ENCODE measurements at places on chromosomes 12 and 14.

DNA sequence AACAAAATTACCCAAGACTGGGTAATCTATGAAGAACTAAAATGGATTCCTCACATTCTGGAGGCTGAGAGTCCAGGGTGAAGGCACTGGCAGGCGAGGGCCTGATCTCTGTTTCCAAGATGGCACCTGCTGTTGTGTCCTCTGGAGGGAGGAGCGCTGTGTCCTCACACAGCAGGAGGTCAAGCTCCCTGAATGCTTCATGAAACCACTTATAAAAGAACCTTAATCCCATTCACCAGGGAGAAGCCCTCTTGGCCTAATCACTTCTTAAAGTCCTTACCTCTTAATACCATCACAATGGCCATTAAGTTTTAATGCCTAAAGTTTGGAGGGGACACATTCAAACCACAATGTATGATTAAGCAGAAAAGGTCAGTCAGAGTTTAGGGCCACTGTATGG lies 172.4 kb downstream of the EMP1 start:
- DNase-seq, result no peak

DNA sequence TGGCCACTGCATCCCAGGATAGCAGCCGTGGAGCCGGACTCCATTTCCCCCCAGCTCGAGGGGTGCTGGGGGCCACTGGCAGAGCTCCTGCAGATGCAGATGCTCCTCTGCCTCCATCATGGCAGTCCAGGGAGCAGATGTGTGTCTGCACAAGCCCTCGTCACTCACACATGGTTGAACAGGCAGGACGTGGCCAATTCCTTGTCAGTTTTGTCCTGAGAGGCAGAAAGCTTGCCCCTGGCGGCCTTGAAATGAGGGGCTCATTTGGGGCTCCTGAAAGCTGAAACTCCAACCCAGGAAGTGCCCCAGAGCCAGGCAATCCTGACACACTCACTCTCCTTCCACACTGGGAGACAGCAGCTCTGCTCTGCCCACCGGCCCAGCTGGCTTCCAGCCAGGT lies 100.9 kb upstream of the C14orf180 start:
- no peak for DNase-seq

DNA sequence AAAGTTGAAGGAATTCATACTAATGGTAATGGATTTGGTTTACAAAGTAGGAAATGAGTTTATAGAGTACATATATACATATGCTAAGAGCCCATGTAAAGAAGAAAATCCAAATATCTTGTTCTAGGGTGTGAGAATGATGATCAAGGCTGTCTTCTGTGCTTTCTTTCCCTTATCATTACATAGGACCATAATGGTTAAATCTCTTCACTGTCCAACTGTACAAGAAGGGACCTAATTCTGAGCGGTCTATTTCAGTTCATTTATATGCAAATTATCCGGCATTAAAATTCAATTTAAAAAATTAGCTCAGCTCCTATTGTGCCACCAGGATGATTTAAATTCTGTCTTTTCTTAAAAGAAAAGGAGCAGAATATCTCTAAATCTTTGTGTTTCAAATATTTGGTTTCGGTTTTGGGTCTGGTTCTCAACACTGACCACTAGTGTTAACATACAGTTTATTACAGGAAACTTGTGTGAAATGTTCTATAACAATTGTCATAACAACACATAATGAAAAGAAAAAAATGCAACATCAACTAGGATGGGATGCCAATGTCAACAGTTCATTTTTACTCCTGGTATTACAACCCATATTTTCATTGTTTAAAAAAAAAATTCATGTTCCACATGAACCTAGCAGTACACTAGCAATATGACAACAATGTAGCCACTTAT lies 16.8 kb downstream of the OR4K1 start:
- no peak for DNase-seq

DNA sequence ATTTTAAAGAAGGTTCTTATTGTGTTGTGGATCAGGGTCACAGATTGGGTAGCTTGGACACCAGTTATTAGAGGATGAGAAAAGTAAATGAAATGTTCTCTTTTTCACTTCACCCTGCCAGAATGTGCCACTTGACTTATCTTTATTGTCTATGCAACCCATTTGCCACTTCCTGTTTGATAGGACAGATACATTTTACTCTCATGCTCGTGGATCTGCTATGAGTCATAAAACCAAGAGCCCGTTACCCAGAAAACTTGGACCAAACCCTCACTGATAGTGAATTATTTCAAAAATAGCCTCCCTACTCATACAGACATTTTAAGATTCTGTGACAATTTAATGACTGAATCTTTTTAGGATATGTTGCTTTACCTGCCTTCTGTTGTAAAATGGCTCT lies 1.8 kb downstream of the ISCA2 start:
- DNase-seq, result no peak

- DNase-seq, result no peak
These were observed 69.5 kb downstream of the TMEM30B start for GRCh38 chr14:61211476-61212255.
